ENCODE measurements at places on chromosomes 6 and 20.

- no peak for DNase-seq
These were observed 33.0 kb upstream of the NR2E1 start for GRCh38 chr6:108132863-108133262.

GRCh38 chr6:63864671-63865318, 229.2 kb downstream of the PHF3 start:
- no peak for DNase-seq

- no peak for DNase-seq
These were observed 15.4 kb downstream of the TFAP2A start for GRCh38 chr6:10399451-10399850.

DNA sequence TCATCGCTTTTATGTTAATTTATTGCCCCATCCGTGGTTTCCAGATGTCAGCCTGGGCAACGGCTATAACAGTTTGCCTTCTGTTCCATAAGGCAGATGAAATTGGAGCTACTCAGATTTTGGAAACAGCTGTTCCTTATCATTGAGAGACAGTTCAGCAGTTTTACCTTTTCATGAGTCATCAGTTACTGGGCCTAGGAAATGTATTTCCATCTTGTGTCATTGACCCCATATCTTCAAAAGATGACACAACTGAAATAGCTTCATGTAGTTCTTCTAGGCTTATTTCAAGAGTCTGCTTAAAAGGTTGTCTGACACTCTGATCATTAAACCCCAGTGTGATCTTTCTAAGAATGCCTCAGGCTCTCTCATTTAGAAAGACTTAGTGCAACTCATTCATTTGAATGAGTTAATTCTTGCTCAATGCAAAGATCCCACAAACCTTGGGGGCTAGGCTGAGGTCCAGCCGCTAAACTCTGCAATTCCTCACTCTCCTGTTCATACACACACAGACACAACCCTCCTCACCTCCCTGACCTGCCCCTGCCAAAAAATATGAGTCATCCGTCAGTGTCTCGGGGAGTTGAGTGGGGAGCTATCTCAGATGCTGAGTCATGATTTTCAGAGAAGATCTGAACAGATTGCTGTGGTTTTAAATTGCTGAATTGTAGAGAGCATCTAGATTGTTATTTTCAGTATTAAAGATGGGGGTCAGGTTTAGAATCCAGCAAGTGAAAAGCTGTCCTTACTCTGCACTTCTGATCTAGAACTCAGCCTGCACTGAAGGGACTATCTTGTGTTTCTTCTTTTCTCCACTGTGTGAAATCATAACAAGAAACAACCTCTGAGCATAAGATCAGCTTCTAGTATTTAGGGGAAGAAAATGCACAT, 61.8 kb downstream of the RPP40 start:
- peak; percentile 66 for DNase-seq

- DNase-seq, result no peak
These were observed 163.2 kb downstream of the TBXT start for GRCh38 chr6:166004471-166004870.

DNA sequence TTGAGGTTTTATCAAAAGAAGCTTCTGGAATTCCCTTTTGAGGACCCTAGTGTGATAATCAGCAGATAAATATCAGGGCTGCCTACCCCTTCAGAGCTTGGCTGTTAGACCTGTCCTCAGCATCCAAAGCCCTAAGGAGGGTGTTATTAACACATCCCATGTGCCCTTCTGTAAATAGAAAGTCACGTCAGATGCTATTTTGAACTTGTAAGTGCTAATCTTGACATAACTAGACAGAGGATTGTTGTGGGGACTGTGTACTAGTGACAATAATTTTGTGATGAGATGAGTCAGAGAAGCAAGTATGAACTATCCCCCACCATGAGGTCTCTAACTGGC, 4.9 kb upstream of the LAMA4 start:
- no peak for DNase-seq

- DNase-seq, result no peak
These were observed 57.3 kb downstream of the ZFAND3 start for GRCh38 chr6:37876843-37877242.

DNA sequence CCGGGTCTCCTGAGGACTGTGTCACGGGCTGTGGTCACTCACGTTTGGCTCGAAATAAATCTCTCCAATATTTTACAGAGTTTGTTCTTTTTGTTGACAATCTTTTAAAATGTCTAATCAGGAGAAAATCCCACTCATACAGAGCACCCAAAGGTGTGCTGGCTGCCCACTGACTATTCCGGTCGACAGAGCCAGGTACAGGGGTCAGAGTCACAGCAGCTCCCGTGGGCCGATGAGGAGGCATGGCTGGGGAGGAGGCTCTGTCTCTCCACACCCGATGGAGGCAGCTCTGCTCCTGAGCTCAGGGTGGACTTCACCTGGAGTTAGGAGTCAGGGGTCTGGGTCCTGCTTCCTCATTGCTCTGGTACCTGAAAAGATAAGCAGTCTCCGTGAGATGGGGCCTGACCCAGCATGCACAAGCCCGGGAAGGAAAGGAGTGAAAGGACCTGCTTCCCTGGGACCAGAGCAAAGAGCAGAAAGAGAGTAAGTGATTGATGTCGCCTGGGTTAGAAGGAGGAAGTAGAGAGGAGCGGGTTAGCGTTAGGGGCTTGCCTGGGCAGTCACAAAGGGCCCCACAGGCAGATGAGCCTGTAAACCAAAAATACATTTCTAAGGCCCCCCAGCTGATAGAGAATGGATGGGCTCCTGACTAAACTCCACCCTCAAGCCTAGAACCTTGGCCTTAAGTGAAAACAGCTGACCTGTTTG, 53.5 kb upstream of the UNC93A start:
- no peak for DNase-seq

DNA sequence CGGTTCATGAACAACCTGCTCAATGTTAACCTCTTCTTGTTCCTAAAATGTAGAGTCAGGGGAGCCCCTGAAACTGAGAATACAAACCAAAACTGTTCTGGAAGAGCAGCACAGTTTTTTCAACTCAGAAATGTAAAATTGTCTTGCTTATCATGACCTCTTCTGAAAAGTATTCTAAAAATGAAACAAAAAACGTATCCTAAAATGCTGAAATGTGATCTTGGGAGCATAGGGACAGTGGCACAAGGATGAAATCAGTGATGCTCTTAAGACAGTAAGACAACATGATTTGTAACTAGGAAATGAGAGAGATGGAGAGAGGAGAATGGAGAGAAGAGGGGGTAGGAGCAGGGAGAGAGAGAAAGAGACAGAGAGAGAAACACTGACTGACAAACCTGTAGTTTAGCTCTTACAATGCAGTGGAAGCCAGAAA, 27.5 kb downstream of the NCOA7 start:
- DNase-seq, result no peak
